ENCODE measurements at places on chromosomes 12 and 14. TPM values are rescaled to one million over a fixed set of nuclear protein-coding genes. Genes with fewer than 3 reads are reported as not detected.

NELL2 gene
- total RNA-seq = 0.52 TPM

DNA sequence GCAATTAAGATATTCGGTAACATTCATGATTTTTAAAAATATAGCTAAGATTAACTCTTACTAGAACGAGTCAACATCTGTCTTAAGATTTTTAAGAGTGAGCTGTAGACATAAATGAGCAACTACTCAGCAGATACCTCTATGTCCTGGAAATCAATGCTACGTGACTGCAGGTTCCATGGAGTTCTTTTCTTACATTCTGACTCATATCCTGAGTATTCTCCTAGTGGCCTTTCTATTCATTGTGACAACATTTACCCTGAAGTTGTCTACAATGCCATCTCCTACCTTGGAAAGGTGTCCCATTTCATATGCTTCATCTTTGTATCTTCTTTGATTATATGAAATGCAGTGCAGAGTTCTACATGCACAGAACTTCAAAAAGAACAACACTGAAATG, 59.9 kb downstream of the PKP2 start:
- H3K4me3 ChIP-seq = no peak overlapping the region
- no peak overlapping the region for H3K27ac ChIP-seq
- peaks cover 47% of the 10 kb centered on the region for H3K36me3 ChIP-seq
- no peaks in the 10 kb centered on the region for H3K27me3 ChIP-seq
- H3K4me1 ChIP-seq = peaks cover 6% of the 10 kb centered on the region

GRCh38 chr12:131913666-131914065, 15.4 kb upstream of the PUS1 start:
- H3K4me3 ChIP-seq = no peak overlapping the region
- H3K36me3 ChIP-seq = peaks cover 76% of the 10 kb centered on the region
- no peaks in the 10 kb centered on the region for H3K27me3 ChIP-seq
- no peaks in the 10 kb centered on the region for H3K4me1 ChIP-seq
- DNase-seq = no peak
- no peak overlapping the region for H3K27ac ChIP-seq

HCAR1 gene
- not detected for total RNA-seq

- no peak overlapping the region for H3K27ac ChIP-seq
- peaks cover 5% of the 10 kb centered on the region for H3K4me1 ChIP-seq
- H3K4me3 ChIP-seq = no peak overlapping the region
- H3K36me3 ChIP-seq = no peaks in the 10 kb centered on the region
- no peak for DNase-seq
Observed at GRCh38 chr14:69281450-69282169, 21.7 kb downstream of the GALNT16 start.

DNA sequence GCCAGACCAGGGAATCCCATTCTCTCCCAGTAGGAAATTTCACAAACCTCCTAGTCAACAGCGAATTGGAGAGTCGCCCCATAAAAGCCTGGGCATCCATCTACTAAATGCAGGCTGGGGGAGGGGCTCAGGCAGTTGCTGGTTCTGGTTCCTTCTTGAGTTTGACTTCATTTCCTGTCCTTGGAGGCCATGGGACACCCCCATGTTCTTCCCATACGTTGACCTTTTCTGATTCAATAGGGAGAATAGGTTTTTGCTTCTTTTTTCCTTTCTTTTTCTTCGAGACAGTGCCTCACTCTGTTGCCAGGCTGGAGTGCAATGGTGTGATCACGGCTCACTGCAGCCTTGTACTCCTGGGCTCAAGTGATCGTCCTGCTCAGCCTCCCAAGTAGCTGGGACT, 44.1 kb upstream of the TMEM263 start:
- H3K4me1 ChIP-seq = no peaks in the 10 kb centered on the region
- no peak overlapping the region for H3K27ac ChIP-seq
- H3K27me3 ChIP-seq = no peaks in the 10 kb centered on the region
- no peaks in the 10 kb centered on the region for H3K36me3 ChIP-seq
- no peak for DNase-seq

- H3K27me3 ChIP-seq = no peaks in the 10 kb centered on the region
- H3K36me3 ChIP-seq = no peaks in the 10 kb centered on the region
- H3K4me1 ChIP-seq = no peaks in the 10 kb centered on the region
- no peak for DNase-seq
- no peak overlapping the region for H3K27ac ChIP-seq
Observed at GRCh38 chr12:51227962-51228361, 10.1 kb upstream of the POU6F1 start.

FGF6 gene
- not detected for total RNA-seq

GRCh38 chr12:114841557-114842251, 157.7 kb upstream of the TBX3 start:
- H3K27ac ChIP-seq = no peak overlapping the region
- DNase-seq = no peak
- H3K4me3 ChIP-seq = no peak overlapping the region

GRCh38 chr12:55704824-55705718, 2.6 kb downstream of the ITGA7 start:
- peaks cover 77% of the 10 kb centered on the region for H3K4me1 ChIP-seq
- no peak for DNase-seq
- peaks cover 17% of the 10 kb centered on the region for H3K36me3 ChIP-seq
- H3K4me3 ChIP-seq = peak overlapping the region; percentile 75
- no peaks in the 10 kb centered on the region for H3K27me3 ChIP-seq

- H3K27me3 ChIP-seq = no peaks in the 10 kb centered on the region
- no peaks in the 10 kb centered on the region for H3K4me1 ChIP-seq
- no peak overlapping the region for H3K27ac ChIP-seq
- no peak for DNase-seq
- no peak overlapping the region for H3K4me3 ChIP-seq
- H3K36me3 ChIP-seq = no peaks in the 10 kb centered on the region
Observed at GRCh38 chr12:79012636-79013035, 148.1 kb downstream of the SYT1 start.

SYCP3 gene
- not detected for total RNA-seq

DNA sequence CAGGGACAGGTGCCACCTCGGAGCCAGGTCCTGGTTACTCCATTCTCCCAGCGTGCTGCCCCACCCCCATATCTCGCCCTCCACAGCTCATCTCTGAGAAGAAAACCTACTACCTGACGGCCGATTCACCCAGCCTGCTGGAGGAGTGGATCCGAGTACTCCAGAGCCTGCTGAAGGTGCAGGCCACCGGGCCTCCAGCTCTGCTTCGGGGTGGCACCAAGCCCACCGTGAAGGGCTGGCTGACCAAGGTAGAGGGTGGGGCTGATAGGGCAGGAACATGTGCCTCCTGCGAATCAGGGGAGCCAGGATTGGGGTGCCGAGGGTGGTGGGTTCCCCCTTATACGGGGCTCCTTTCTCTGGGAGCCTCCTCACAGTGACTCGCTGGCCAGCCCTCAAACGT, 25.9 kb downstream of the PIGH start:
- DNase-seq = no peak
- H3K4me3 ChIP-seq = no peak overlapping the region
- no peaks in the 10 kb centered on the region for H3K4me1 ChIP-seq
- H3K27me3 ChIP-seq = no peaks in the 10 kb centered on the region

LTBP2 gene
- 102 TPM for total RNA-seq
